ENCODE measurements at places on chromosomes 4 and X. TPM values are rescaled to one million over a fixed set of nuclear protein-coding genes. Genes with fewer than 3 reads are reported as not detected.

The FABP2 gene
- total RNA-seq = not detected

The SHROOM4 gene
- total RNA-seq = 7.5 TPM

The SORBS2 gene
- 21.4 TPM for total RNA-seq

The HHIP gene
- 0.54 TPM for total RNA-seq

The VCX3B gene
- not detected for total RNA-seq

The CAPN6 gene
- total RNA-seq = 0.27 TPM

The SPANXA2 gene
- 0.41 TPM for total RNA-seq

The RS1 gene
- not detected for total RNA-seq

The RIBC1 gene
- total RNA-seq = 0.41 TPM

The NUDT10 gene
- total RNA-seq = 5.8 TPM

The GLRA2 gene
- total RNA-seq = not detected

The SLC25A53 gene
- 3.4 TPM for total RNA-seq

The PAGE5 gene
- total RNA-seq = not detected

The TLR2 gene
- total RNA-seq = 17.9 TPM

The RASL11B gene
- total RNA-seq = 0.67 TPM

The MAGEA4 gene
- not detected for total RNA-seq

The ZFP42 gene
- total RNA-seq = 9.1 TPM

The PIR gene
- total RNA-seq = 1.4 TPM

The WDR17 gene
- 3.7 TPM for total RNA-seq

The PABPC1L2B gene
- total RNA-seq = 0.17 TPM

The TLL1 gene
- 7.9 TPM for total RNA-seq

The ABCG2 gene
- total RNA-seq = 0.21 TPM

The LSM6 gene
- total RNA-seq = 35.8 TPM

The SLC6A14 gene
- 0.13 TPM for total RNA-seq

The NAT8L gene
- 9.0 TPM for total RNA-seq

The RASGEF1B gene
- total RNA-seq = 13.6 TPM

The REELD1 gene
- total RNA-seq = not detected

The DRP2 gene
- total RNA-seq = 0.55 TPM

The PDZD4 gene
- total RNA-seq = 0.68 TPM

The ARAF gene
- 41.2 TPM for total RNA-seq
